Stimulated activated CD8-positive, alpha-beta memory T cell treated with anti-CD3 and anti-CD28 coated beads, Interleukin-15, amount 100 ng/mL, for 48 hours (primary cell): ENCODE measurements at places on chromosomes 3 and 15.

DNA sequence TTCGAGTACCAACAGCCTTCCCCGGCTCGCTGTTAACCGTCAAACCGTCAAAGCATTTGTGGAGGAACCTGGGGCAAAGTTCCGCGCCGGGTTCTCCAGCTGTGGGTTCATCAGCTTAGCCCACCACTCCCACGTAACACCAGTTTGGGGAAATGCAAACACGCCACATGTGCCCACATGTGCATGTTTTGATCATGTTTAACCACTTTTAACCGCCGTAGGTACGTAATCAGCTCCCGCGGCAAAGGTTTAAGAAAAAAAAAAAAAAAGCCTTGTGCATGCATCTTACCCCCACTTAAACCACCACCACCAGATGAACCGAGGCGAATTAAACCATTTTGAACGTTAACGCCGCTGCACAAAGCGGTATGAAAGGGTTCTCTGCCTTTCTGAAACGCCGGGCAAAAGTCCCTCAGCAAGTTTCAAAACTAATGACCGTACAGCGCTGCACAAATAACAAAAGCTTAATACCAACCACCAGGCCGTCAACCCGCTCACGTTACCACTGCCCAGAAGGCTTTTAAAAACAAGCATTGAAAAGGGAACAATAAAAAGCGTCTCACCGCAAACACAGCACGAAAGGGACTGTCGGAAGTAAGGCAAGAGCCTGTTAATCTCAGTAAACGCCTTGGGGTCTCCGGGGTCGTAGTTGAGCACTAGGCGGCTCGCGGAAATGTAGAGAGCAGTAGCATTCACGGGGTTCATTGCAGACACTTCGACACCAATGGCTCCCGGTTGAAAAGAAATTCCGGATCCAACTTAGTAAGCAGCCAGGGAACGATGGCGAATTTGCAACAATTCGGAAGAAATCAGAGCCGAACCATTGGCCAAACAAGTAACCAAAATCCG lies 1.5 kb downstream of the MSL2 start:
- DNase-seq: peak; percentile 74

- DNase-seq: no peak
Observed at GRCh38 chr15:60208709-60209108, 189.1 kb downstream of the ANXA2 start.

- DNase-seq: no peak
Observed at GRCh38 chr15:90271459-90272166, 6.1 kb downstream of the NGRN start.

DNA sequence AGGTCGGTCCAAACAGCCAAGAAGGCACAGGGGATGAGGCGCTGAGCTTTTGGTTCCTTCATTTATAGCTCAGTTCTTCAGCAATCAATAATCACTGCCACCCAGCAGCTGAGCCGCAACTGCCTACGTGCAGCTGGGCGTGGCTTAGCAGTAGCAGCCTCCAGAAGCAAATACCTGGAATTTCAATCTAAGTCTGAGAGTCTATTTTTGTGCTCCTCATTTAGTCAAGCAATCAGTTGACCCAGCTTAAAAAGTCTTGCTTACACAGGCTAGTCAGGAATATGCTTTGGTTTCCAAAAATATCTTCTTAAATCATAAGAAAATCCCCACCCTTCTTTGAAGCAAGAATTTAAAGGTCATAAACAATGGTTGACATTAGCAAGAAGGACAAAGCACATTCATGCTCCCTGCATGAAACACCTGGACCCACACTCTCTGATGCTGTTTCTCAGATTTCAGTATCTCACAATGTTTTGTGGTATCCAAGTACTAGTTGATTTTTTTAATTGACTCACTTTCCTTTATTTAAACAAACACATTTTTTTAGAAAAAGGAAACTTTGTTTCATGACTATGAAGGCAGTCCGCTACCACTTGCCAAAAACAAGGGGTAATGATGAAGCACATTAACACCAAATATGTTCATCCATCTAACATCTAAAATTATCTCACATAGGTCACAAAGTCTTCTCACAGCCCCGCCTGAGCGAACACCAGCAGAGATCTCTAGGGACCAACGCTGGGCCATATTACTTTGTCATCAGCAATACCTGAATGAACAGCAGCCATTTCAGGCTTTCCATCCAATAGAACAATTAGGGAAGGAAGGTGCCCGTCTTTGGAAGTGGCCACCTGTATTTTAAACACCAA lies 106.1 kb downstream of the OXNAD1 start:
- DNase-seq: no peak

DNA sequence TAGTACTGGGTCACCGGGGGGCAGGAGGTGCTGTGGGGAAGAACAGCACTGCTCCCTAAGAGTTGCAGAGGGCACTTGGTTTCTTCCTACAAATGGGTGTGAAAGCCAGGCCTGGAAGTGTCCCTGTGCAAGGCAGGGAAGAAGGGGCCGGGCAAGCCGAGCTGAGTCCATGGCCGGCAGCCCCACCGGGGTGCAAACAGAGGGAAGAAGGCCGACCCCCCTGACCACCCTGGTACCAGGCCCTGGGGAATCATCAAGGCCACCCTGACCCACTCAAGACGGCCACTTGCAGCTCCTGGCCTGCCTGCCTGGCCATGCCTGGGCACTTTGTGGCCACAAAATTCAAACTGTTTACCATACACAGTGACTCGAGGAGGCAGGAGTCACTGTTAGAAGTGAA lies 8.7 kb upstream of the DNAJB8 start:
- DNase-seq: no peak

DNA sequence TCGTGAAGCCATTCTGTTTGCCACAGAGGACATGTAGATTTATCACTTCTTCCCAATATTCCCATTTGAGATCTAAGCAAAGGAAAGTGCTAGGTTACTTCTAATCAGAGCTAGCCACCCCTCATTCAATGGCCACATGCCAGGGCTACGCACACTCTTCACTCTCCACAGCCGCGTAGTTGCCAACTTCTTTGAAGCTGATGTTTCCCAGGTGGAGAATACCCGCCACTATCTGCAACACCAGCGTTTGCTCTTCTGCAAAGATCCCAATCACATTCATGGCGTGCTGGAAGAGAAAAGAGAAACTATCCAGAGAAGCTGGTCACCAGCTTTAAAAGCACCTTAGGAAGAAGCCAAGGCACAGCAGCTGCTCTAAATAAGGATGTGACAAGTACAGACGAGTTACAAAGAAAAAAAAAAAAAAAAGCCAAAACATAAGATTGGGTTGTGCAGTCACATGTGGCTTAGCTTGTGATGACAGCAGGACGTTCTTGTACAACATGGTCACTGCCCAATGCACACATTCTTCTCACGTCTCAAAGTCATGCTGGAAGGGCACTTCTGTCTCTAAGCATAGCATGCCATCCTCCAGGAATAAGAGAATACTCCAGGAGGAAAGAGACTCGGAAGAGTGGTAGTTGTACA lies 16.4 kb downstream of the LDHAL6B start:
- no peak for DNase-seq

DNA sequence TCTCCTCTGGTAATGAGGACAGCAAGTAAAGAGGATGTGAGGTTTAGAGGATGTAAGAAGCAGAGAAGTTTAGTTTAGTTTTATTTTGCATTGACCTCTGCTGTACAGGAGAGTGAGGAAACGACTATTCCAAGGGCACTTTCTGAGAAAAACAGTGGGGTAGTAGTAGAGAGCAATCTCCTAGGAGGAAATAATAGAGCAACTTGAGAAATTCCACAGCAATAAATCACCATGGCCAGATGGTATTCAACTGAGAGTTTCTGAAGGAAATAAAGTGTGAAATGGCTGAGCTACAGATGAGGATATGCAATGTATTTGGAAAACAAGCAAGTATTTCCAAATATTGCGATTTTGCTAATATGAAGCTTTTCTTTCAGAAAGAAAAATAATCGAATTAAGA lies 118.9 kb downstream of the DPH6 start:
- DNase-seq: no peak

DNA sequence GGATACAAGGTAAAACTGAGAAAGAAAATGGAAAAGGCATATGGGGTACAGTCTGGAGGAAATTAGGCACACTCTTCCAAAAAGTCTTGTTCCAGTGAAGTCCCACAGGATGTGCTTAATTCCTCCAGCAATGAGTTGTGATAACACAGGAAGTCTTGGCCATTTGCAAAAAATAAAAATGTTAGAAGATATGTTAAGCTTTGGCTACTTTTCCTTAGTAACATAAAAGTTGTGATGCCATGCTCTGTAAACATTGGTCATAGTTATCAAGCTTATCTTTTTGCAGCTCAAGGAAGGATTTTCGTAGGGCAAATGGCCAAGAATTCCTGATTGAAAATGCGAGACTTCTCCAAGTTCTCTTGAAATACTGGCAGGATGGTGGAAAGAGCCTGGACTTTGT lies 26.4 kb downstream of the LNP1 start:
- no peak for DNase-seq

- no peak for DNase-seq
Observed at GRCh38 chr3:42013691-42014457, 52.0 kb upstream of the ULK4 start.

DNA sequence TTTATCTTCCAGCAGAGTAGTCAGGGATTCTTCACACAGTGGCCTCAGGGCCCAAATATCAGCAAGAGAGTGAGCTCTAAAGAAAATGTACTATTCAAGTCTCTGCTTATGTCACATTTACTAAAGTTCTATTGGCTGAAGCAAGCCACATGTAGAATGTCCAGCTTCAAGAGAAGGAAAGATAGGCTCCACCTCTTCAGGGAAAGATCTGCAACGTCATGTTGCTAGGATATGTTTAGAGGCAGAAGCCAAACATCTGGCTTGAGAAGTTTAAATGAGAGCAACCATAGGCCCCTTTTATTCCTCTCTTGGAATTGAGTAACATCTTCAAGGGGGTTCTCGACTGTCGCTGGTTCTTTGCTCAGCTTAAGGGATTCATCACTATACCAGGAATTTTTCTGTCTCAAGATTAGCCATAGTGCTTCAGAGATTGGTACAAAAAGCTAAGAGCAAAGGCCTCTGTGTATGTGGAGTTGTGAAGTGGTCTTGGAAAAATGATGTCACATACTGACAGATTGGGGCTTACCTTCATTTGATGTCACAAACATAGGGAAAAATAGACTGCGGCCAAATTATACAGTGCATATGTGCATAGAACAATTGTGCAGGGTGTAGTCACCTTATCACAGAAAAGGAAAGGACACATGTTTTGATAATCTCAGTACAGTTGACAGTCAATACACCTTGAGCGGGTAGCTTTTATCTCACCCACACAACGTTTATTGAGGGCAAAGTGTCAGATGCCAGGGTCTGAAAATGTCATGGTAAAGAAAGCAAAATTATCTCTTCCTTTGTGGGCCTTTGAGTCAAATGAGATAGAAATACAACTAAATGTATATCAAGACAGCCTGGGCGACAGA lies 11.3 kb upstream of the THRB start:
- no peak for DNase-seq

DNA sequence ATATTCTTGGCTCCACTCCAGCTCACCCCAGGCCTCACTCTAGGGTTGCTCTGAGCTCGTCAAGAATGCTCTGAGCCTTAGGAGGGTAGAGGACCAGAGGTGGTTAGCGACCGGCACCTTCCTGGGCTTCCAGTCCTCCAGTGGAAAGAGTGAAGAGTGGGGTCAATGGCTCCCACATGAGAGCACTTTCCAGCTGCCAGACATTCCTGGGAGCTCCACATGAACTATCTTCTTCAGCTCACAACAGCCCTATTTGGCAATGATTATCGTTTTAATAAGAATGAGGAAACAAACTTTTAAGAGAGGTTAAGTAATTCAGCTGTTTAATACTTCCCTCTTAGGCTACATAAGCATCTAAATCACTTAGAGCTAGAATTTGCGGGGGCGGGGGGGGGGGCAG lies 139.3 kb downstream of the STT3B start:
- DNase-seq: no peak

DNA sequence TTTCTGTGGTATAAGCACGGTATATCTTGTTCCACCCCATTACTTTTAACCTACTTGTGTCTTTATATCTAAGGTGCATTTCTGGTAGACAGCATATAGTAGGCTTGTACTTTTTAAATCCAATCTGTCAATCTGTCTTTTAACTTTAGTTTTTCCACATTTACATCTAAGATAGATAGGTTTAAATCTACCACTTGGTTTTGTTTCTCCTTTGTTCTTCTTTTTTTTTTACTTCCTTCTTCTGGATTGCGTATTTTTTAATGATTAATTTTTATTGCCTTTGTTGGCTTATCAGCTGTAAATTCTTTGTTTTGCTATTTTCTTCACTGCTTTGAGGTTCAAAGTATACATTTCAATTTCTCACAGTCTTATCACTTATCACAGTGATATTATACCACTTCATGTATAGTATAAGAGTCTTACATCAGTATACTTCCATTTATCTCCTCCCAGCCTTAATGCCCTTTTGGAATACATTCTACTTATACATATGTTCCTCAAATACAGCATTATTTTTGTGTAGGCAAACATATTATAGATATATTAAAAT lies 31.0 kb downstream of the IQCB1 start:
- no peak for DNase-seq

- no peak for DNase-seq
Observed at GRCh38 chr15:25052191-25052999, 97.6 kb downstream of the SNRPN start.

- no peak for DNase-seq
Observed at GRCh38 chr3:152229692-152230091, 39.0 kb upstream of the MBNL1 start.

GRCh38 chr3:134829721-134830120 lies 34.7 kb downstream of the EPHB1 start:
- DNase-seq: no peak

DNA sequence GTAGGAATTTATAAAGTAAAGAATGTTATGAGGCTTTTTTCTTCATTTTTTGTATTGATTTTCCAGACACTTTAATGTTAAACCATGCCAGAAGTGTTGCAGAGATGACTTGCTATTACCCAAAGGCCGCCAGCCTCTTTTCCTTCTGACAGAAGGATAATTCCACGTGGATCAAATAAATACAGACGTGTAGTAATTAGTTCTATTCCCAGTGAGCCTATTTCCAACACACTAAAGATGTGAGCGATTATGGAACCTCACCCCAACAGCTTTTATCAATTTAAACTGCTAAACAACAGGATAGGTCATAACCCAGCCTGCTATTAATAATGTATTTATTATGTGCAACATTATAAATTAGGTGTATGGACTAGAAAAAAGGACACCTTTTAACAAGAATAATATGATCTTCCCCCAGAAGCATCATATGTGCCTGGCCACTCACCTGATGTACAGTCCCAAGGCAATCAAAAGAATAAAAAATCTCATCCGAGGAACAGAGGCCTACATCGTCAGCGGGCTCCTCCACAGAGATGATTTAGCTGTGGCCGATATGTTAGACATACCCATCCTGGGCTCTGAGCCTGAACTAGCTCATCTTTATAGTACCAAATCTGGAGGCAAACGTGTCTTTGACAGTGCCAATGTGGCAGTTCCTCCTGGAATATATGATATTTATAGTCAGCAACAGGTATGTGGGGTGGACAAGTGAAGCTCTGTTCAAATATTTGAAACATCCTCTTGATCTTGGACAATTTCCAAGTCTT lies 125.9 kb upstream of the C15orf61 start:
- DNase-seq: no peak

DNA sequence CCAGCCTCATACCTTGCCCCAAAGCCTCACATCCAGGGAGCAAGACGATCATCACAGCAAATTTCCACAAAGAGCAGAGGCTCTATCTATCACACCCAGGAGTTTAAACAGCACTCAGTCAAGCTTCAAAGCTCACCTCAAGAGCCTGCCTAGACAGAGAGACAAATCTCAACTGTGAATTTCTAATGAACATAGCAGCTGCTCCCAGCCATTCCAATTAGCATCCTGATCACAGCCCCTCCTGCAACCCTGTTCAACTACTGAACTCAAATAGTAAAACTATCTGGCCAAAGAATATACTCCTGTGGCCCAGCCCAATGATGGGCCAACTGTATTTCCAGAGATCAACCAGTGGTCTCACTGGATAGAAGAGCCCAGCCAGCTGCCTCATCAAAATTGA lies 269.8 kb downstream of the CTNNB1 start:
- DNase-seq: no peak
